ENCODE measurements at places on chromosomes 5 and 9. TPM values are rescaled to one million over a fixed set of nuclear protein-coding genes. Genes with fewer than 3 reads are reported as not detected.

Gene ITGA1
- 83.2 TPM for total RNA-seq

Gene PARP8
- total RNA-seq: 5.2 TPM

Gene TMEM232
- 13.1 TPM for total RNA-seq

Gene ORM1
- not detected for total RNA-seq

Measured in transverse colon (tissue), 4 donors.